Stimulated activated CD8-positive, alpha-beta memory T cell treated with anti-CD3 and anti-CD28 coated beads, Interleukin-12 subunit alpha, Interleukin-12 subunit beta, amount 100 ng/mL, for 1 hour (primary cell): ENCODE measurements at places on chromosomes 2 and 18.
A peak's percentile ranks its signal among the peaks of the same experiment; 100 is the strongest.

GRCh38 chr2:188303363-188304031, 11.8 kb downstream of the GULP1 start:
- no peak for DNase-seq

DNA sequence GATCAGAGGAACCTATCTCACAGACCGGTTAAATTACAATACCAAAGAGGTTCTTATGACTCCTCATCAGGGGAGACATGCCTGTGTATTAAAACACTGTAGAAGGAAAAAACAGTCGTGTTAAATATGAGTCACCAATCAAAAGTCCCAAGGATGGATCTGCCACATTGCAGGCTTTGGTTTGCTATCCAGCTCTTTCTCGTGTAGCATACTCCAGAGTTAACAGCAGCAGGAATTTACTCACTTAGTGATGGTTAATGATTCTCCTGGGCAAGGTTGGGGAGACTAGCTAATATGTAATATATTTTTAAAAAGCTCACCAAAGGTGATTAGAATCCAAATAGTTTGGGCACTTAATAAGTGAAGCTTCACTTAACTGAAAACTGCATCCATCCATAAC, 109.7 kb downstream of the MBD5 start:
- DNase-seq, result no peak

DNA sequence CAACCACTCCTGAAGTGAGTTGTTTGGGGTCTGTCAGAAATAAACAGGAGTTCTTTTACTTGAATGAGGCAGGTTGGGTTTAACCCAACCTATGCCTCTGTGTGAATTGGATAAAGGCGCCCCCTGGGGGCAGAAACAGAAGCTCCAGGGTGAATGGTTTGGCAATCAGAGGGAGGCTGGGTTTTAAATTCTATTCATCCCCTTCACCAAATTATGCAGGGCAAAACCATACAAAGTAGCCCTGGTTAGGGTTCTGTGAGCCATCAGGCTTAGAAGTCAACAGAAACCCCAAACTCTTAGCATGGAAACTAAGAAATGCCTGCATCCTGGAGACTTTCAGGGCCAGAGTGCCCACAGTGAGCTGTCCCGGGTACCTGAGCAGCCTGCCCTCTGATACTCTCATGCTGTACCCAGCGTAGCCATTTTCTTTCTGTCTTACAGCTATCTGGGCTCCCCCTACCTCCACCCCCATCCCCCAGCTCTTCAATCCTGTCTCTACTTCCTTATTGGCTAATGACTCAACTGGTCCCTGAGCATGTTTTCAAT, 241.5 kb downstream of the ICOS start:
- peak; percentile 50 for DNase-seq

DNA sequence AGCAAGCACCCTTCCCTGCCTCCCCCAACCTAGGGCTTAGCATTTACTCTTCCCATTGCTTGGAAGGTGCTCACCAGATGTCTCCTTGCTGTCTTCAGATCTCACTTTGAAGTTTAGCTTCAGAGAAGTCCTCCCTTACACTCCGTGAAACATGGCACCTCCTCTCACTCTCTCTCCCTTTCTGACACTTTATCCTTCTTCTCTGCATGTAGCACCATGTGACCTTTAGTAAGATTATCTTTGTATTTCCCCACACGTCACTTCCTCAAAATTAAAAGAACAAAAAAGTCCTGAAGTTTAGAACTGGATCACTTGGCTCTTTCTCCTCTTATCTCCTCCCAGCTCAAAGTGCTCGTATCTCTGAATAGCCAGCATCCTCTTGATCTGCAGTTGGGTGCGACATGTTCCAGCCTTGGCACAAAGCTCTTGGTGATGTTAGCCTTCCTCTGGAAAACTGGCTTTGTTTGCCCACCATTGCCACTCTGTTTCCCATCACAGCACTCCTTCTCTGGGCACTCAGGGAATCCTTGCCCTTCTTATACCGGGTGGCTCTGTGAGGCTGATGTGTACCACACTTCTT, 40.6 kb upstream of the EPAS1 start:
- DNase-seq, result no peak

DNA sequence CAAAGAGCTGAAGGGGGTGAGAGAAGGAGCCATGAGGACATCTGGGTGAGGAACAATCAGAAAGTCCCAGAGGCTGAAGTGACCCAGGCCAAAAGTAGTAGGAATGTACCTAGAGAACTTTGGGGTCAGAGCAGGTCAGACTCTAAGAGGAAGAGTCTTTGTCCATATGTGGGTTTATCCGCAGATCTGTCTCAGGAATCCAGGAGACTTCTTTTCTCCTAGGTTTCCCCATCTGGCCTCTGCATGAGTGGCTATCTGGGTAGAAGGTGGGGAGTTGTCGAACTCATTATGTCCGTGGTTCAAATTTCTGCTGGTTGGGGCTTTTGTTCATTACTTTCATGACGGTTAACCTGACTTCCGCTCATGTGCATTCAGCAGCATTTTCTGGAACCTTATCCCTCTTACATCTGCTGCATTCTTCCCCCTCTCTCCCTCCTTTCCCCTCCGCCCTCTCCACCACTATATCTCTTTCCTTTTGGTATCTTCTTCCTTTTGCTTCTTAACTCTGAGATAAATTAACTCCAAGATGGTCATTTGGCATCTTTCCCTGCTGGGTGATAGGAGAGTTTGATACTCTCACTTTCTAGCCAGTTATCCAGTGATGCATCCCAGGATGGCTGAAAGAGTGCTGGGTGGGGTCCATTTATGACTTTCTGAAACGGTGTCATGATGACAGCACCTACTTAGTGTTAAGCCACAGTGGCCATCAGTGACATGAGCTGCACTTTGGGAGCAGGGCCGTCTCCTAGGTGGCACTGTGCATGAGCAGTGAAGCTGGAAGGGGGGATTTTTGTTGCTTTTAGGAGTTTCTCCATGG, 2.1 kb downstream of the LIPG start:
- no peak for DNase-seq

- DNase-seq, result no peak
Measured at GRCh38 chr2:181575024-181575649, 81.8 kb downstream of the CERKL start.

GRCh38 chr2:101958061-101958460, 33.7 kb upstream of the IL1R2 start:
- no peak for DNase-seq

GRCh38 chr2:147782141-147782930, 62.5 kb upstream of the ACVR2A start:
- DNase-seq, result no peak

GRCh38 chr2:99660616-99661406, 171.0 kb upstream of the REV1 start:
- DNase-seq, result no peak

DNA sequence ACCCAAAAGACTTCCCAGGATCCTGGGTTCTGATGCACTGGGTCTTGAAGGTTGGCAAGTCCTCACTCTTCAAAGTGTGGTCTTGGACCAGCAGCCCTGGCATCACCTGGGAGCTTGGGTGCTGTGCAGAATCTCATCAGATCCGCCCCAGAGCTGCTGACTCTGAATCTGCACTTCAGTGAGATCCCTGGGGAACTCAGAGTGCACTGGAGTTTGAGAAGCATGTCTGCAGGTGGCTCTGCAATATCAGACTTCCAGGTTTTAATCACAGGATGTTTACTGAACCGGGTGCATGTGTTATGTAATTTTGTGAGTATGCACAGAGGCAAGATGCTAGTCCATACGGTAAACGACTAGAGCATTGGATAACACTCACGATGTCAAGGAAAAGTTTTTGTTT, 58.0 kb upstream of the BOD1L2 start:
- DNase-seq, result no peak

DNA sequence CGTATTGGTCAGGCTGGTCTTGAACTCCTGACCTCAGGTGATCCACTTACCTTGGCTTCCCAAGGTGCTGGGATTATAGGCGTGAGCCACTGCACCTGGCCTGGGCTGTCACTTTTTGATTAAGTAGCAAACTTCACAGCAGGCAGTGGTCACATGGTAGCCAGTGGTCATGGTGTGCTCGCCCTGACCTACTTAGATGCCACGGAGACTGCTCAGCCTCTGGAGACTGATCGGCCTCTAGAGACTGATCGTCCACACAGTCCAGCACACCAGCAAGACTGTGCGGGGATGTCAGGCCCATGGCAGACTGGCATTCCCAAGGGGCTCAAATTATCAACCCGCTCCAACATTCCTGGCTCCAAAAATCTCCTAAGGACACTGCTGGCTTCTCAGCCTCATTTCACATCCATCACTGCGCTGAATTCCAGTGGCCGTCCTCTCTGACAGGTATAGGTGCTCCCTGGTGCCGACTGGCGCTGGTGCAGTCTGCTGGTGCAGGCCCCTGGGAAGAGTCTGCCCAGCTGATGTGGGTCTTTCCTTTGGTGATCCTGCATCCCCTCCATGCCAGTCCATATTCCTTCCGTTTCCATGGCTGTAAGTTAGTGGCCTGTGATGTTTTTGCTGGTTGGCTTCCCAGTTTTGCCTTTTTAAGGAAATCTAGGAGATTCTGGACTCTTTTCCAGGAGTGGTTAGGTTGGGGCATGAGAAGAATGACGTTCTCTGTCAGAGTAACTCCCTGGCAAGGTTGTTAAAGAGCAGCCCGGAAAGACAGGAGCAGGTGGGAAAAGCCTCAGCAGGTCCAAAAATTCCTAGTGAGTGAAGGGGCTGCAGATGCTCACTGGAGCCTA, 374.5 kb upstream of the HS6ST1 start:
- no peak for DNase-seq
